ENCODE measurements at places on chromosomes 2 and 18.
A peak's percentile ranks its signal among the peaks of the same experiment; 100 is the strongest.

GRCh38 chr2:200077838-200078237, 122.5 kb downstream of the MAIP1 start:
- DNase-seq, result peak; percentile 18

DNA sequence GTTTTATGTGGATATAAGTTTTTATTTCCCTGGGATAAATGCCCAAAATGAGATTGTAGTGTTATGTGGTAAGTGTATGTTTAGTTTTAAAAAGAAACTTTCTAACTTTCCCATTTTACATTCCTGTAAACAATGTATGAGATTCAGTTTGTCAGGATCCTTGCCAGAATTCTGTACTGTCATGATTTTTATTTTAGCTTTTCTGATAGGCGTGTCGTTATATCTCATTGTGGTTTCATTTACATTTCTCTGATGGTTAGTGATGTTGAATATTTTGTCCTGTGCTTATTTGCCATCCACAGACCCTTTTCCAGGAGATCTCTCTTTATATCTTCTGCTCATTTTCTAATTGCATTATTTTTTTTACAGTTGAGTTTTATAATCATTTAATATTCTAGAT, 245.6 kb upstream of the CDH2 start:
- DNase-seq, result no peak

- DNase-seq, result no peak
These were observed 2.7 kb downstream of the PPP1R1C start for GRCh38 chr2:181988154-181988924.

DNA sequence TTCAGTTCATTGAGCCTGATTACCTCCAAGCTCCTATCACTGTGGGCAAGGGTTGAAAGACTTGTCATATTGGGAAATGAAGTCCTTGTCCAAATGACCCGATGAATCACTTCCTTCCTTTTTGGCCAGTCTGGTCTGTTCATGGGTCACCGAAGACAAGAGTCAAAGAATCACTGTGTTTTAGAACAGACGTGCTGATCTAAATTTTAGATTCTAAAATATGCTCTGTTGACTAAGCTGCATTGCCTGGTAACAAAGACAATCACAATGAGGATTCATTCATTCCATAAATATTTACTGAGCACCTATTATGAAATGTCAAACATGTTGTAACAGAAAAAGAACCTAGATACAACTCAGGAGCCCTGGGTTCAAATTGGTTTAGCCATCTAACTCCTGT, 99.4 kb upstream of the RND3 start:
- no peak for DNase-seq

DNA sequence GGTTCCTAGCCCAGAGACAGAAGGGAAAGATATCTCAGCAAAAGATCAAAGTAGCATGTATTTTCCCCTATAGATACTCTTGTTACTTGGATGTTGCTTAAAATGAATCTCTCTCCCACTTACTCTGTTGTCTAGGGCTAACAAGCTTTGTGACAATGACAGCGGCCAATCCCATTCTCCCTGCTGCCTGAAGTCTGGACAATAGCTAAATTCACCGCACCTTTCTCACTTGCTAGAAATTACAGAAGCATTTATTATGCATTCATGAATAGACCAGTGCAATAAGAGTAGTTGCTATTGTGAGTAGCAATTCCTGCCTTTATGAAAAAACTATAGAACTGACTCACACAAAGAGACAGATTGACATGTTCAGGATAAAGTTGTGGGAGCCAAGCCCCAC, 42.2 kb upstream of the ZC3H15 start:
- DNase-seq, result no peak

- no peak for DNase-seq
These were observed 175.4 kb downstream of the NRP2 start for GRCh38 chr2:205857520-205858237.

GRCh38 chr2:221653182-221653581, 81.1 kb upstream of the EPHA4 start:
- DNase-seq, result no peak

- no peak for DNase-seq
These were observed 9.7 kb upstream of the ZNF516 start for GRCh38 chr18:76504749-76505148.

GRCh38 chr2:2007551-2008501, 263.5 kb upstream of the PXDN start:
- no peak for DNase-seq

GRCh38 chr2:75608684-75609333, 37.8 kb upstream of the MRPL19 start:
- DNase-seq, result peak; percentile 72

DNA sequence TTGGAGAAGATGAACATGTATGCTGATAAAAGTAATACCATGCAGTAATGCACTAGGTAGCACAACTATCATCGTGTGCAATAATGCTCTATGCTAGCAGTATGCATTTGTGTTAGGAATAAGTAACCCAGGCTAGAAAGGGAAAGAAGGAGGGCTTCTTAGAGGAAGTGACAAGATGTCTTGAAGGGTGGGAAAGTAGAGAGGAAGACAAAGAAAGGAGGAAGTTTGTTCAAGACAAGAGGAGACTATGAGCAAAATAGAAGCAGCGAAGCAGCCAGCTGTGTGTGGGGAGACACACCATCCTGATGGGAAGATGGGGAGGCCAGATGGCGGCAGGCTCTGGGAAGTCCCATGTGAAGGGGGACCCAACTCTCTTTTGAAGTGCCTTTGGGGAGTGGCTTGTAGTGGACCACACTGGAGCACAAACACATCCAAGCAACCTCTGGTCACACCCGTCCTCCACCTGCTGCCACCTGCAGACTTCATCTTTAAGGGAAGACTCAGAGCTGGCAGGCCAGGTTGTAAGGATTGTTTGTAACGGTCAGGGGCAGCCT, 39.9 kb upstream of the INHBB start:
- no peak for DNase-seq

- no peak for DNase-seq
These were observed 15.4 kb downstream of the BCL11A start for GRCh38 chr2:60538101-60538500.

DNA sequence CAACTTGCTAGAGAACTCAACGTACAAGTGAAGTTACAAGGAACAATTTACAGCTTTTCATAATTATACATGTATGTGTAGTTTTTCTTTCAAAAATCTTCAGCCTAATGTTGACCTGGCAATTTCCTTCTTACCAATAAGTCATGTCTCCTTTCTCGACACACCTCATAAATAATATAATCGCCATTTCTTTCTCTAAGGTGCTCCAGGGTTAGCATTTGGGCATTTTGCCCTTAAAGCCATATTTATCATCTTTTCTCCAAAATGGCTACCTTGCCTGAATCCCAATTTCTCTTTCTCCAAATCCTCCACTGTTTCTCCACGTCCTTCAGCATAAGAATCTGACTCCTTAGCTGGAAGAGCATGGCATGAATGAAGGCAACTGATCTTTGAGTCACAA, 50.3 kb upstream of the RAB27B start:
- DNase-seq, result no peak

GRCh38 chr18:58892488-58892887, 27.8 kb downstream of the ZNF532 start:
- no peak for DNase-seq

DNA sequence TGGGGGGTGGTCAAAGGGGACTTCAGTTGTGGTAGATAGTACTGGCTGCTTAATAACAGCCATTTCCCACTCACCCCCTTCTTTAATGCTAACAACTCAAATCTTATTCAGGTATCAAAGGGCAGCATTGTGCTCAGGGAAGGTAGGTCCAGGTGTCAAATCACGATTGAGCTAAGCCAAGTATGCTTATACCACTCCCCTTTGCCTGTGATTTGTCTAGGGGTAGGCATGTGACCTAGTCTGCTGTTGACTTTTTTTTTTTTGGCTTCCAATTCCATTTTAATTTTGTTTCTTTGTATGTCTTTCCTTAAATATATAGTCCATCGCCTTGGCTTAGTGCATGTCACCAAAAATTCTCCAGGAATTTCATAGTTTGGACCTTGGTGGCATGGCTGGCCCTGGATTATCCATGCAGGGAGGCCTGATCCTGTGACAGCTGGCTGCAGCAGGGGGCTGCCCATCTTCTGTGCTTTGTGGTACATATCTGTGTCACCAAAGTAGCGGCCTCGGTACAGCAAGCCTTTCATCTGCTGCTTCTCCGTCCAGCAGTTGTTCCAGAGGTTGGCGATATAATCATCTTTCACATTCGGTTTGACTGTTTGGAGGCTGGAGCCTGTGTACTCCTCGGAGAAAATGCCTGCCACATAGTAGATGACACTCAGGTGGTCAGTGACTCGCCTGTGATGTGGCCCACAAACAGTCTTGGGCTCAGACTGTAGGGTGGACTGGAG, 68.1 kb upstream of the SPRED2 start:
- DNase-seq, result no peak

GRCh38 chr2:199590321-199591203, 132.8 kb upstream of the SATB2 start:
- DNase-seq, result no peak

DNA sequence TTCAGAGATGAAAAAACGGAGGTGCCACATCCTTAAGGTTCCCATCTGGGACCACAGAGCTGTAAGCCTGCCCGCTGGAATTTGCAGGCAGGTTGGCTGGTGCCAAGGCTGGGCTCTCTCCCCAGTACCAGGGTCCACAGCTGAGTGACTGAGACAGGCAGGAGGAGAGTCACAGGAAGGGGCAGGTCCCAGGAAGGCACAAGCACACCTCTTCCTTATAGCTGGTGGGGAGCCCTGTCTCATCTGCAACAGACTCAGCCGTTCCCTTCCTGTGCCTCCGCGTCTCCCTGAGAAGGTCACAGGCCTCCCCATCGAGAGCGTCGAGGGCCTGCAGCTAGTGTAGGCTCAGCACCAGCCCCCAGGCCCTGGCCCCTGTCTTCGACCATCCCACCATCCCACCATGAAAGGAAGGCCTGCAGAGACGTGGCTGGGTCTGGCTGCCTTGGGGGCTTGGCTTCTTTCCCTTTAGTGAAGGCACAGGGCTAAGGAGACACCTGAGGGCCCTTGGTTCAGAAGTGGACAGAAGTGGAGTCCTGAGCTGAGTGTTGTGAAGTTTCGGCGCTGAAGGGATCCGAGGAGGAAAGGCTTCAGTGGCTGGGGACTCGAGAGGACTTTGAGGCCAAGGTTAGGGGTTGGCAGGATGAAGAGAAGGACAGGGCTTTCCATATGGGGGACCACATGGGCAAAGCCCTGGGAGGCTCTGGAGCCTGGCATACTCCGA, 26.8 kb downstream of the GLI2 start:
- no peak for DNase-seq

DNA sequence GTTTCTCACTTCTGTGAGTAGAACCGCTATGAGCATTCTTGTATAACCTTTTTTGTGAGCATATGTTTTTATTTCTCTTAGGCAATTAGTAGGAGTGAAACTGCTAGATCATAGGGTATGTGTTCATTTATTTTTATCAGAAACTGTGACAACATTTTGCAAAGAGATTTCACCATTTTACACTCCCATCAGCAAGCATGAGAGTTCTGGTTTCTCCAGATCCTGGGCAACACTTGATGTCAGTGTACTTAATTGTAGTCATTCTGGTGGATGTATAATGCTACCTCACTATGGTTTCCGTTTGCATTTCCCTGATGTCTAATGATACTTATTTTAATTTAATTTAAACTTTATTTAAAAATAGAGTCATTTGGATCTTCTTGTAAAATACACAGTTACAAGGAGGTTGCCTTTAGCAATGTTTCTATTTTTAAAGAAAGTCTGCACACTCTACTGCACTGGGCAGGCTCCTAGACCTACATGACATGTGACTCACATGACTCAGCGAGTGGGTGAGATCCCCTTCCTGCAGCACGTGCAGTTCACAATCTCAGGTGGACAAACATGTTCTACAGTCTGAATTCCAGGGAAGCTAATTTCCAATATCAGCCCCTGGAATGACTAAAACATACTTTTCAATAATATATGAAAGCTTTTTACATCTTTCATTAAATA, 127.0 kb upstream of the BCL2L11 start:
- DNase-seq, result peak; percentile 19

DNA sequence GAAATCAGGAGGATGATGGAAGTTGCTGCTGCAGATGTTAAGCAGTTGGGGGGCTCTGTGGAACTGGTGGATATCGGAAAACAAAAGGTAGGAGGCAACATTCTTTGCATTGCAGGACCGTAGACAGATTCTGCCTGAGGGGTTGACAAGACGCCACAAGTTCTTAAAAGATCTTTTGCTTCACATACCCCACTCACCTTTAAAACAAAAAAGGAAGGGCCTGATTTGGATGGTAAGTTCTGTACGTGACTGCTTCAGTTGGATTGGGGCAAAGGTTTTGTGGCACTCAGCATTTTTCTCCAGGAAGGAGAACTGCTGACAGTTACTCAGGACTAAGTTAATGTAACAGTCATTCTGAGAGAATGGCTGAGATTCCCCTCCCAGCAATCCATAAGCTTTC, 5.2 kb downstream of the CNDP2 start:
- DNase-seq, result peak; percentile 81

DNA sequence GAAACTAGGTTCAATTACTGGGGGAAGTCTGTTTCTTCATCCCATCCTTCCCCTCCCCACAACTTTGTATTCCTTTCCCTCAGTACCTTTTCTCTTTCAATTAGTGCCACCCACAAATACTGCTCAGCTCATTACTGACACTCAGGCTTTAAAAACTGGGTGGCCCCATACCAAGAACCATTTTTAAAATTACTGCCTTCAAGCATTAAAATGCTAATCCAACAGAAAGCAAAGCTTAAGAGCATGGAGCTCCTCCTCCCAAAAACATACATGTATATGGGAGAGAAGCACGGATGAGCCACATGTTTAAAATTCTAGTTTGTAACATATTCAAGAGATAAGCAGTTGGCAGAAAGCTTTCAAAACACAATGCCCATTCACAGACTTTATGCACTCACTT, 44.0 kb downstream of the IRS1 start:
- no peak for DNase-seq

- DNase-seq, result peak; percentile 21
These were observed 31.9 kb upstream of the FOSL2 start for GRCh38 chr2:28360718-28361293.

DNA sequence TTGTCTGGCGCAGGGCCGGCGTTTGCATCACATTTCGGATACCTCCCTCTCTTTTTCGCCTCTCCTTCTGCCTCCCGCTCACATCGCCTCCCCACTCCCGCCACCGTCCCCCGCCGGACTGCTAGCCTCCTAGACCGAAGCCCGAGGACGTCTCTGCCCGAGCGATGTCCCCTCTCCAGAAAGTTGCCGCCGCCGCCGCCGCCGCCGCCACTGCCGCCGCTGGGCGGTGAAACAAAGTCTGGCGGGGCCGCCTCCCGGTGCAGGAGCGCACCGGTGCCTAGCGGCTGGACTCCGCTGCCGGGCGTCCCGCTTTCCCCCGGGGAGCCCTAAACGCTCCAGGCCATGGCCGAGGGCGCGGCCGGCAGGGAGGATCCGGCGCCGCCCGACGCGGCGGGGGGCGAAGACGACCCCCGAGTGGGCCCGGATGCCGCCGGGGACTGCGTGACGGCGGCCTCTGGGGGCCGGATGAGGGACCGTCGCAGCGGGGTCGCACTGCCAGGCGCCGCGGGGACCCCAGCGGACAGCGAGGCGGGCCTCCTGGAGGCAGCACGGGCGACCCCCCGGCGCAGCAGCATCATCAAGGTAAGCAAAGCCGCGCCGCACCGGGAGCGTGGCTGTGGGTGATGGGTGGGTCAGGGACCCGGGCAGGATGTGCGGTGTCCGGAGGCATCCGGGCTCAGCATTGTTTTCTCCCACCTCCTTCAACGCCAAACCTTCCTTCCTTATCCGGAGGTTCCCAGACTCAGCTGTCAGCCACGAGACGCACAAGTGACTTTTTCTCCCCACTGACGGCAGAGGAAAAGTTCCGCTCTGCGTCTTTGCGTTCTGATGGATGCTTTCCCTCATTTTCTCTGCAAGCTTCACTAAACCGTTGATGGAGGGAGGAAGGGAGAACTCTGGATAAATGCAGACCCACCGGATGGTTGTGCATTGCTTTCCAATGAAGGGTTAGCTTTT, 643 bp downstream of the PLCL1 start:
- no peak for DNase-seq

- DNase-seq, result peak; percentile 58
These were observed 21.1 kb downstream of the GPR45 start for GRCh38 chr2:105262651-105263091.

All from kidney glomerular epithelial cell (primary cell).